Sciatic nerve (tissue), 2 donors: ENCODE measurements at places on chromosomes 12 and 14. TPM values are rescaled to one million over a fixed set of nuclear protein-coding genes. Genes with fewer than 3 reads are reported as not detected.

The HCAR2 gene
- total RNA-seq: 2.6 TPM

The NPAS3 gene
- 14.6 TPM for total RNA-seq

The MUCL1 gene
- total RNA-seq: not detected

The RNF212B gene
- not detected for total RNA-seq

The PAX9 gene
- 5.3 TPM for total RNA-seq

The LAG3 gene
- total RNA-seq: 3.4 TPM
